ENCODE measurements at places on chromosomes 3 and 15.
A peak's percentile ranks its signal among the peaks of the same experiment; 100 is the strongest.

- DNase-seq = no peak
Measured at GRCh38 chr3:175155172-175155571, 296.0 kb downstream of the NAALADL2 start.

GRCh38 chr3:192487033-192487432 is 240.3 kb downstream of the FGF12 start:
- no peak for DNase-seq

DNA sequence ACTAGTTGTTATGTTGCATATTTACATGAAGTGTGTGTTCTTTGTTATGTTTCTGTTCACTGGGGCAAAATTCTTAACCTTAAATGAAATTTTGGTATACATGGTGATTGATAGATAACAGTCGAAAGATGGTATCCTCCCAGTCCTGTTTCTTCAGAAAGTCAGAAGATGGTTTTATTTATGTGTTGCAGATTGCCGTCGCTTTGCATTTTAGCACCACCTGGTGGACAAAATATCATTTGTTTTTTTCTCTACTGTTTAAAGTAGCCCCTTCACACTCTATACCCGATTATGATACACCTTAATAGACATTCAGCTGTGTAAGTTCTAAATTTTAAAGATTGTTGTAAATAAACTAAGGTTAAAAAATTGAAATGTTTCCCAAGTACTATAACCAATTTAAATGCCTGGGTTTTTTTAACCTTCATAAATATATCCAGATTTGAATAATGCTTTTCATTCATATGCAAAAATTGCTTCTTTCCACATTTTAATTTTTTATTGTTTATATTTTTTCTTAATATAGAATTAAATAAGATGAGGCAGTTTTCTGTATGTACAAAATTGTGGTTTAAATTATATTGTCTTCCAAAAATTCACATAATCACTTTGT is 152.2 kb downstream of the ALCAM start:
- no peak for DNase-seq

GRCh38 chr3:120093911-120094775 is at the start of gene GSK3B:
Gene GSK3B, minus strand, starts transcription at chr3:120094447. Its CDS starts 1,013 bp downstream, at chr3:120093434.
- DNase-seq = peak; percentile 97

- no peak for DNase-seq
Measured at GRCh38 chr3:177597311-177598096, 400.2 kb upstream of the TBL1XR1 start.

DNA sequence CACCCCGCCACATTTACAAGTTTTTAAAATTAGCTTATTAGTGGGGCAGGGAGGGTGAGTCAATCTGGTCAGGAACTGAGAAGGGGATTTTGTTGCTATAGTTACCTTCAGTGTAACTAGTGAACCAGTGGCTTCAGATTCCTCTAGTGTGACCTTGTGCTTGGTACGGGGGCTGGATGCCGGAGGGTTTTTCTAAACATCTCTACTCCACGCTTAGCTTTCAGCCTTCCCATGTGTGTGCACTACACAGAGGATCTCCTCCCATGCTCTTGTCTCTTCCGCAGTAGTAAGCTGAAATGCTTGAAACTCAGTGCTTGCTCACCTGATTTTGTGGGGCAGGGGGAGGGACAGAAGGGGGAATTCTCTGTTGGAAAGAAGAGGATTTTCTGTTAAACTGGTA is 67.9 kb upstream of the AKAP13 start:
- no peak for DNase-seq

DNA sequence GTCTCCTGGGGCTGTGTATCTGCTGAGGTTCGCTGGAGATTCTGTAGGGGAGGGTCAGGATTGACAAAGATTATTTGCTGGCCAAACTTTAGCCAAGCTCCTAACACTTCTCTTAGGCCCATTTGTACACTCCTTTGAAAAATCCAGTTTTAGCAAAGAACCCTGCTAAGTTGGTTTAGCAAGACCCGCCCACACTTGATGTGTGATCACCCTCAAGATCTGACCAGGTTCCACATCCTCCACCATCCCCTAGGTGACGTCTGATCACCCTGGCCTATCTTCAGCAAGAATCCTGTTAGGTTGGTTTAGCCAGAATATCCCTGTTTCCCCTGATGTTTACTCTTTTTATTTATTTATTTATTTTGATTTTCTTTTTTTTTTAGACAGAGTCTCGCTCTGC is 14.8 kb upstream of the SLC35G2 start:
- DNase-seq = no peak

- no peak for DNase-seq
Measured at GRCh38 chr15:91866971-91867372, 13.5 kb downstream of the SLCO3A1 start.

DNA sequence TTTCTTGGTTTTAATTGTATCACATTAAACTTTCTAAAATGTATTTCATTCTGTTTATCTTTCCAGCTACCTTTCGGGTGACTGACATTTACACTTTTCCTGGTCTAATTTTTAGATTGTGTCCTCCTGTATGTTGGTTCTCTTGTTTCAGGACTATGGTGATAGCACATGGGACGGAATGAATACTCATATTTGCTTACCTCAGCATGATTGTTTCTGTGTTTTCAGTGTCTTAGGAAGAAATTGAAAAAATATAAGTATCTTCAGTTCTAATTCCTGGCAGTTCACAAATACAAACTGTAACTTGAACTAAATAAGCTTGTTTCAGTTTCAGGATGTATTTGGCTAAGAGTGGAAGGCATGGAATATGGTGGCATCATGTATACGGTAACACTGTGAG is 80.1 kb upstream of the ROBO1 start:
- no peak for DNase-seq

DNA sequence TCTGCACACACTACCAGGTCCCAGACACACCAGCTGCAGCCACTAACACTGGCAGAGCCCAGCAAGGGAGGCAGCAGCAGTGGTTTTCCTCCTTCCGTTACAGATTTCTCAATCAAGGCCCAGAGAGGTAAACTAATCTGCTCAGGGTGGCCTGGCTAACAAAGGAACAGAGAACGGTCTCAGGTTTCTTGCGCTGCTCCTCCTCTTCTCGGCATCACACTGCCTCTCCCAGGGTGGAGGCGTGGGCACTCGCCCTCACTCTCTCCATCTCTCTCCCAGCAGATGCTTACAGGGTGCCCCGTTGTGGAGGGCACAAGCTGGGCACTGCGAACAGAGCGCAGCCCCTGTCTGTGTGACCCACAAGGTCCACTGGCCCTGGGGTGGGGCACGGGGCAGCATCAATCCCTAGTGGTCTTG is 228.7 kb downstream of the VPS13C start:
- DNase-seq = no peak

DNA sequence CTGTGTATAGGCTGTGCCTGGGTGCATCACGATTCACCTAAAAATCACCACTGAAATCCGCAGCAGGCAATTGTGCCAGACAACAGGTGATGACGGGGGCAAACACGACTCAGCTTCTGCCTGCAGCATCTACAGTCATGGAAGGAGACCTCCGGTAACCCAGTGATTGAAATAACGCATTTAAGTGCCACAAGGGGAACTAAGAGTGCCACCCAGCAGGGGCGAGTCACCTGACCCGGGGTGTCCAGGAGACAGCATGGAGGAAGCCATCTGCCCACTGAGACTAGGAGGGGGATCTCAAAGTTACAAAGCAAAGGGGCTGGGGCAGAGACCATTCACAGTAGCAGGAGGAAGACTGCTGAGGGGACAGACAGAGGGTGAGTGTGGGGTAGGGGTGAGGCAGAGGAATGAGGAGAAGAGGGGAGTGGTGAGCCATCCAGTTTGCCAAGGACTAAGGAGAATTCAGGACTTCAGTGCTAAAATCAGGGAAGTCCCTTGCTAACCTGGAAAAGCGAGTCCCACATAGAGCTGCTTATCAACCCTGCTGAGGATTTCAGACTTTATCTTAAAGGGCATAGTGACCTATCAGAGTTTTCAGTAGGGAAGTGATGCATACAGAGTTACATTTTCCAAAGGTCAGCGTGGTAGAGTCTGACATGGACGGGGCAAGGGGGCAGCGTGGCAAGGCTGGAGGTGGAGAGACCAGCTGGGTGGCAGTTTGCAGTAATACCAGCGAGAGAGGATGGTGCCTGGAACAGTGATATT is 256.7 kb upstream of the HES1 start:
- no peak for DNase-seq

- DNase-seq = no peak
Measured at GRCh38 chr15:46280762-46281542, 646.1 kb downstream of the SQOR start.

DNA sequence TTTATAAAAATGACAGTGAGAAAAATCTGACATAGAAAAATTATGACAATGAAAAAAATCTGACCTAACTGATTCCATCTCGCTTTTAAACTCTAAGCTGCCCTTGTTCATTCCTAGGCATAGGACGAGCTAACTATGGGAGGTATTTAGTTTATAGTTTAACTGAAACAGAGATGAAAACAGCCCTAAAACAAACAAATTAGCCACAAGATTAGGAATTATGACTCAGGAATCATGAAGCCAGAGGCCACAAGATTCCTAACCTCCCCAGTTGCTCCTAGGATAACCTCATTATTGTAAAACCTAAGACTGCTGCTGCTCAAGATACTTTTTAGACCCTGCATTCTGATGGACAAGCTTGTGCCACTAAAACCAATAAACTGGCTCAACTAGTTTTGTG is 122.7 kb upstream of the MNS1 start:
- DNase-seq = no peak

- DNase-seq = no peak
Measured at GRCh38 chr3:95037927-95038326, 975.1 kb downstream of the NSUN3 start.

GRCh38 chr3:10594915-10595314 is 89.5 kb upstream of the ATP2B2 start:
- DNase-seq = peak; percentile 19

DNA sequence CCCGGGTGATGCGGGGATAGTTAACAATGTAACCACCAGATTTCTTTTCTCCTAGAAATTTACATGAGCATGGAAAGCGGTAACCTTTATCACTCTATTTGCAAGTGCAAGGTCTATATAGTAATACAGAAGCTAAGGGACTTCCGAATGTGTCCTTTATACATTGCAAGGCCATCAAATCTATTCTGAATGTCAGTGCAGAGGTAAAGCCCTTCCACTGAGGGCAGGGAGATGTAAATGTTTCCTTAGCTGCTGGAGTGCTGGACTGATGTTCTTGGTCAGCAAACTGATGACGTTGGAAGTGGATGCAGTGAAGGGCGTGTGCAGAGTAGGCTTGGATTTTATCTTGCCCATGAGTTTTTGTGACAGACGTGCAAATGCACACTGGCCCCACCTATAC is 6.2 kb downstream of the ALDH1A3 start:
- DNase-seq = no peak

- DNase-seq = no peak
Measured at GRCh38 chr15:41506796-41507341, 6.8 kb downstream of the LTK start.

GRCh38 chr3:184727357-184728009 is 15.6 kb upstream of the MAGEF1 start:
- peak; percentile 18 for DNase-seq

GRCh38 chr3:67654844-67655177 is 399 bp upstream of the SUCLG2 start:
- no peak for DNase-seq

DNA sequence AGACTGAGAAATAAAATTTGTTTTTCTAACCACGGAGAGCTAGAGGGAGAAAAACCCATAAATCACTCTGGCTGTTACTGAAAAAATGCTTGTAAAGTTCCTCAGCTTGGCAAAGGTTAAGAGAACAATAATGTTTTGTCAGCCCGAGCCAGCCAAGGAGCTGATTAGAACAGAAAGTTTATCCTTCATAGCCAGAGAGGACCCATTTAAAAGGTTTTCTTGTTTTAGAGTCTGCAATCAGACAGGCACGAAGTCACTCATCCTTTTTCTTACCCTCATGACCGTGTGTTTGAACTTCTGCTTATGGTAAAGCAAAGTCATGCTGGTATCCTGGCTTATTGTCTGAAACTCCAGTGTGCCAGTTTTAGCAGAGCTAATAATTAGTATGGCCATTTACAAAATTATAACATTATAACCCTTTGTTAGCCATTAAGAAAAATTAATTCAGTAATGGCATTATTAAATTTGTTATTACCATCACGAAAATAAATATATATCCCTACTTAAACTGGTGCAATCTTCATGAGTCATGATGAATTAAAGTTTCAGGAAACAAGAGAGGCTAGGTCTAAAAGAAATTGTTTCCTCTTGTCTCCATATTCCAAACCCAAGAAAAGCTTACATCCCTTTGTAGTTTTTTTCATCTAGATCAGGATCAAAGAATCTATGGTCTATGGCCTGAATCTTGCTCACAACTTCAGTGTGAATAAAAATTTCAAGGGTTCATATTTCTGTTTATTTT is 13.5 kb upstream of the STXBP5L start:
- no peak for DNase-seq

- DNase-seq = no peak
Measured at GRCh38 chr15:95840004-95840403, 490.5 kb upstream of the NR2F2 start.

DNA sequence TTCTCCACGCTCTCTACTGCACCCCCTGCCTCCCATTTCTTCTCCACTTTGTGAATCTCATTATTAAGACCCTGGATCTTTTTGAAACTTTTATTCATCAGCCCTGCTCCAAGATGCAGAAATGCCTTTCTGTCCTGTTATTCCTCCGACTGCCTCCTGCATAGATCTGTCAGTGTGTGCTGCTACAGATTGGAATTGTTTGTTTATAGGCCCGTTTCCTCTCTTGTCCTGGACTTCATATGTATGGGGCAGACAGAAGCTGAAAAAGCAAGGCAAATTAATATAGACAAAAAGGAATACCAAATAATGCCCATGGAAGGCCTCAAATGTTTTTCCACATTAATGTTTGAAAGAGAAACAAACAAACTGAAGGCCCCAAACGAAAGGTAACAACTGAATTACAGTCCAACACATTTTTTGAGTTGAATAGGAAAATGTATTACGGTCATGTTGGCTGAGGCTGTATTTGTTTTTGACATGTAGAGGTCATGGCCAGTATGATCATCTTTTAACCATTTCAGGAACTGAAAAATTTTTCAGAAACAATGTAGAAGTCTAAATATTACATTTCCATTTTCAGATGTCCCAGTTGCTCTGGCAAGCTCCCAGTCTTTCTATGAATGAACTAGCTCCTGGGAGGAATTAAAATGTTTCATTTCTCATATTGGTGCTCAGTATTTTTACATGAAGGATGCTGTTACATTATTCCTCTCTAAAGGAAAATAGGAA is 8.8 kb downstream of the CHST2 start:
- no peak for DNase-seq

DNA sequence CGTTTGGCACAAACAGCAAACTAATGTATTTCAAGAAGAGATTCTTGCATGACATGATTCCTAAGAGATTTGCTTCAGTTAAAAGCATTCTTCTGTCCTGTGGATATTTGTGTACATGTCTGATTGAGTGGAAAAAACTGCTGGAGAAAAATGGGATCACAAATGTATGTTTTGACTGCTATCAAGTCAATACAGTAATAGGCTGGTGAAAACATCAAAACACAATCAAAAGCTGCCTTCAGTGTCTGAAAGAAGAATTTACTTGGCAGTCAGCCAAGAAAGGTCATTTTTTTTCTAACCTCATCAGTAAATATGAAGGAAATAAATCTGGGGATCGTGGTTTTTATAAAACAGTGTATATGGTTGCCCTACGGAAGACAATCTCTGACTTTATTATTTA is 1214.8 kb downstream of the NSUN3 start:
- no peak for DNase-seq

All from stimulated activated CD4-positive, alpha-beta T cell treated with anti-CD3 and anti-CD28 coated beads, Interleukin-12 subunit alpha, Interleukin-12 subunit beta, amount 100 ng/mL, for 4 hours (primary cell).